ENCODE measurements at places on chromosomes 1 and 21.

GRCh38 chr1:247111700-247112478, 7.7 kb upstream of the ZNF669 start:
- DNase-seq: no peak

DNA sequence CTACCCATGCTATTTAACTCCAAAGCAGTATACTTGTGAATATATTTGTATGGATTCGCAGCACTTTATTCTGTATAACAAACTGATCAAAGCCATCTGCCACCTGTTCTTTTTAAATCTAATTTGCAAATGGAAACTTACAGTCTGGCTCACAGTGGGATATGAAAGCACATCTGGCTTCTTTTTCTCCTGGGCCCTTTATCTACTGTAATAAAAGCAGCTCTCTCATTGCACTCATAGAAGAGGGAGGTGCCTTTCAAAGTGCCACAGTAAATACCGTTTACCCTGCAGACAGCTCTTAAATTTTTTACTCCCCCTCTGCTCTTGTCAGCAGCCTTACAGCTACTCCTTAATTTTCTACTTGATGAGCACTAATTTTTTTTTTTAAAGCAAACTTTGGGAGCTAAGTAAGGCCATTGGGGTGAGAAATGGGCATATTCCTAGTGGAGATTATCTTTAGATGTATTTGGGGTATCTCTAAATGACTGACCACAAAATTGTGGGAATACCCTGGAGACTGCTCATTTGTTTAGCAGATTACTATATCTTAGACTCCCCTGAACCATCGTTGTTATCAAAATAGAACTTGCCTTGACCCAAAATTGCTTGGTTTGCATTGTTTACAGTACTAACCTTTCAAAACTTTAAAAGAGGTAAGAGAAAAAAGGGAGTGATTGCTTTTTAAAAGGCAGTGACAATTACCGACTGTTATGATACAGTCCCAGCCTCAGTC, 110.1 kb downstream of the VPS13D start:
- DNase-seq: no peak

GRCh38 chr1:70465911-70466310, 54.8 kb downstream of the CTH start:
- no peak for DNase-seq

DNA sequence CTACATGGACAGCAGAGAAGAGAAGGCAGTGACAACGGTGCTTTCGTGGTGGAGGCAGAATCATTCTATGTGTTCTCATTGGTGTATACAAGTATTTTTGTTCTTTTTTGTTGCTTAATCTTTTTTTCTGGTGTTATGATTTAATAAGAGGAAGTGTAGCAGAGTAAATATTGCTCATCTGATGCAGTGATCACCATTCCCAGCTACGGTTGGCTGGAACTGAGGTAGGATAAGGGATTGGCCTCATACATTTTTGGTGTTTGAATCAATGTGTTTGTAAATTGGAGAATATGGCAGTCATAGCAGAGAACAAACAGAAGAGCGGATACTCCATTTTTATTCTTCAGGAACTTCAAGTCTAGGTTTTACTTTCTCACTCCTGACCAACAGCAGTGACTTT, 76.6 kb downstream of the UBE2U start:
- no peak for DNase-seq

- DNase-seq: no peak
These were observed 10.3 kb downstream of the NBL1 start for GRCh38 chr1:19654386-19654785.

DNA sequence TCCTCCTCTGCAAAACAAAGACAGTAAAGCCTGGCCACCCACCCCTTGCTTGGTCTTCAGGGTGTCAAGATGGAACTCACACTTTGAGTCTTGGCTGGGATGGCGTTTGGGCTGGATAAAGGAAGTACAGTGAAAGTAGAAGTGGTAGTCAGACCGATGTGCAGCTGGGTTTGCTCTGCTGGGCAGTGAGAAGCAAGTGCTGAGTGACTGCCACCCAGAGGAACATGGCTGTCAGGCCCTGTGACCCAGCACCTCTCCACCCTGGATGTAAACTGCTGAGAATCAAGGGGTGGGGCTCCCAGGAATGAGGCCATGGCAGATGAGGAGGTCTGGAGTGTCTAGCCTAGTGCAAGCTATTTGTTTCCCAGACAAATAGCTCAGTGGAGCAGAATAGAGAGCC, 51.2 kb downstream of the POFUT2 start:
- no peak for DNase-seq

DNA sequence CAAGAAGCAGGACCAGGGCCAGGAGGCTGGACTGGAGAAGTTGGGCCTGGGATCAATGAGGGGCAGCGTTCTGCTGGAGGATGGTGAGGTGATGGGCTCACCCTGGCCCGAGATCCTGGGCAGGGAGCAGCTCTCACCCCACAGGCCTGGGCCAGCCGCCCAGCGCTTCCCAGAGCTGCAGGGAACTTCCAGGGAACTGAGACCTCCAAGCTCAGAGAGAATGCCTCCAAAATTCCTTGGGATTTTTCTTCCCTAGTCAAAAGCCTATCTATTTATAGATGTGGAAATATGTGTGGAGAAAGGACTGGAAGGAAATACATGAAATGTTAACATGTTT, 121.2 kb downstream of the SPSB1 start:
- no peak for DNase-seq

- no peak for DNase-seq
These were observed 128.4 kb downstream of the TGFB2 start for GRCh38 chr1:218473522-218473921.

GRCh38 chr21:38995071-38995669, 188.1 kb downstream of the PSMG1 start:
- no peak for DNase-seq

DNA sequence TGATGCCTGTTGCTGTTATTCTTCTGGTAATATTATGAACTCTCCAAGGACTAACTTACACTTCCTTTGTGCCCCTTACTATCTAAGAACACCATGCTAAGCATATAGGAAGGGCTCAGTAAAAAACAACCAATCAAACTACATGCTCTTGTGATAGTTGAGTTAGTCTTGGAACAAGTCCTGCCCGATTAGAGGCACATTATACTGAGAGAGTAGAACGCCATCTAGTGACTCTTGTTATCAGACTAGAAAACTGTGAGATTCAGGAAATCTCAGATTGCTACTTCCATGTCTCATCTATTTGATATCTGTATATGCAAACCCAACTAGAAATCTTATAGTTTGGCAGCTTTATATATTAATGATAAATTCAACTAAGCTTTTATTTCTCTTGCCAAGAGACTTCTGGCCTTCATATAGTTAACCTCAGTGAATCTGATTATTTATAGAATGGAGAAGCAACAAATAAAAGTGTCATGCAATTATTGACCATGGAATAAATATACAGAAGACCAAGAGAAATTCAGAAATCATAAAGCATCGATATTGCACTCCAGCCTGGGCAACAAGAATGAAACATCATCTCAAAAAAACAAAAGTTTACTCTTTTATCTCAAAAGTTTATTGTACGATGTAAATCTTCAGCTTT, 7.8 kb upstream of the SRRM1 start:
- DNase-seq: no peak

DNA sequence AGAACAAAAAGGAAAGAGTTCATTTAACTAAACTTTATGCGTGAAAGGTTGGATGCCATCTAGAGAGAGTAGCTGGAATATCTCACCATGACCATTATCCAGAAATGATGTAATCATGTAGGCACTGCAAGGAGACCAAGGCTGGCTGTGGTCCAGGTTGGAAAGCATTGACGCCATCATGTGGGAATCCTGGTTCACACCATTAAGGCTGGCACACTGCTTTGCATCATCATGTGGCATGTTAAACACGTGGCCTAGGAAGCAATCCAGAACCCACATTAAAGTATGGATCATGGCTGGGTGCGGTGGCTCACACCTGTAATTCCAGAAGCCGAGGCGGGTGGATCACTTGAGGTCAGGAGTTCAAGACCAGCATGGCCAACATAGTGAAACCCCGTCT, 4.3 kb downstream of the ADAMTS1 start:
- DNase-seq: no peak

- DNase-seq: no peak
These were observed 67.9 kb downstream of the KAZN start for GRCh38 chr1:14666373-14666772.

DNA sequence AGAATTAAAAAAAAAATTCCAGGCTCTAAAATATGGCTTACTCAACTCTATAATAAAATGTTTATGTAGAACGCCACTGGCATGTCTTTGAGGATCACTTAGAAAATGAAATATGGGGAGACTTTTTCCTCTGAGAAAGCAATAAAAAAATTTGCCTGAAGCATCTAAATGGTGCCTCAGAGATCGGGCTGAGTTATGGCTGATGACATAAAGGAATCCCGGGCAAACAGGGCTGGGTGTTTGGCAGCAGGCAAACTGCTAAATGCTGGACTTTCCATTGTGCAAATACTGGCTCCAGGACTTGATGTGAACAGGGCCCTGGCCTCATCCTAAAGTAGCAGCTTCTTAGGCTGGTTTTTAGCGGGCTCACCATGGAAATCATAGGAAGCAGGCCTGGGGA, 44.5 kb upstream of the C1orf87 start:
- no peak for DNase-seq

GRCh38 chr1:212254853-212255363, 30.3 kb upstream of the PPP2R5A start:
- no peak for DNase-seq

DNA sequence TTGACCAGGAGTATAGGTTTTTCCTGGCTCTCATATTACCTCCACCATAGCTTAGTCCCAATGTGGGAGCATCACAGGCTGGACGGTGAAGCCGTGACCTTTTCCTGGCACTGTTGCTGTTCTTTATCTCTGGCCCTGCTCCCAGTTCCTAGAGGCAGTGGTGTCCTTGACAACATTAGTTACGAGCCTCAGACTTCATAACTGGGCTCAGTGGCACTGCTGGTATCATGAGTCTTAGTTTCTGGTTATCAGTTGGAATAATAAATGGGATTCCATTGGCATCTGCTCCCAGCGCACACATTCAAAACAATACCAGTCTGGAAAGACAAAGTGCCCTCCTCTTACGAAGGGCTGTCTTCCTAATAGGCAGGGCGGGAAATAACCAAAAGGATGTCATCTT, 8.0 kb downstream of the RNPEP start:
- DNase-seq: no peak

DNA sequence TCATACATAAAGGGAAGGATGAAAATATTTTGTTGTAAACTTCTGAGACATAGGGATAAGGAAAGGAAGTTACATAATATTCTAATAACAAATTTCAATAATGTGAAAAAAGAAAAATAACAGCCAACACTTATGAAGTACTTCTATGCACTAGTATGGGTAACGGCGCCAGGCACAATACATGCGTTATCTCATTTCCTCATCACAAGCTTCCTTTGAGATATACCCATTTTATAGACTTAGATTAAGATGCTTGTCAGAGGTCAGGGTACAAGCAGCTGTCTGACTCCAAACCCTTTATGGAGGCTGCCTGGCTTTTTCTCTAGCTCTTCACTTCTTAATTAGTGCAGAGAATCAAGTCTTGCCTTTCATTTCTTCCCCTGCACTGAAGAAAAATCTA, 41.3 kb downstream of the TCP10L start:
- no peak for DNase-seq

DNA sequence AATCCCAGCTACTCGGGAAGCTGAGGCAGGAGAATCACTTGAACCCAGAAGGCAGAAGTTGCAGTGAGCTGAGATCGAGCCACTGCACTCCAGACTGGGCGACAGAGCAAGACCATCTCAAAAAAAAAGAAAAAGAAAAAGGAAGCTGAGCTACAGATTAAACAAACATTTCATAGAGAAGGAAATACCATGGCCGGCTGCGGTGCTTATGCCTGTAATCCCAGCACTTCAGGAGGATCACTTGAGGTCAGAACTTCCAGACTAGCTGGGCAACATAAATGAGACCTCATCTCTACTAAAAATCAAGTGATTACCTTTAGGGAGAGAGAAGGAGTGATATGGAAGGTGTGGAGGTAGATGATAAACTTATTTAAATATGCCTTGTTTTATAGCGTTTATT, 14.0 kb upstream of the CFAP126 start:
- DNase-seq: no peak

DNA sequence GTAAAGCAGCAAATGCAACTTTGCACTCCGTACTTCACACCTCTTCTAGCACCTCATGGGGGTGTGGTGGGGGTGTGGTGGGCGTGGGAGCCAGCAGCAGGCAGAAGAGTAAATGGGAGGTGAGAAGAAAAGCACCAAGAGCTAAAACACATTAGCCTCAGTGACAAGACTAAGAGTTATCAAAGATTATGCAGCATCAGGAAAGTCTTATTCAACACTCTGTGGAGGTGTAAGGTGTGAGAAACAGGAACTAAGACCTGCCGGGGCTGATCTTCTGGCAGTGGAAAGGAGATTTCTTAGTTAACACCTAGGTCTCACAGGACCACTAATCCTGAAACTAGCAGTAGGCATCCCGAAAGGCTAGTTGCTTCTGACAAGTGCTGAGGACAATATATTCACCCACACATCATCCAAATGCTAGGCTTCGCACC, 9.9 kb downstream of the TGFBR3 start:
- no peak for DNase-seq

DNA sequence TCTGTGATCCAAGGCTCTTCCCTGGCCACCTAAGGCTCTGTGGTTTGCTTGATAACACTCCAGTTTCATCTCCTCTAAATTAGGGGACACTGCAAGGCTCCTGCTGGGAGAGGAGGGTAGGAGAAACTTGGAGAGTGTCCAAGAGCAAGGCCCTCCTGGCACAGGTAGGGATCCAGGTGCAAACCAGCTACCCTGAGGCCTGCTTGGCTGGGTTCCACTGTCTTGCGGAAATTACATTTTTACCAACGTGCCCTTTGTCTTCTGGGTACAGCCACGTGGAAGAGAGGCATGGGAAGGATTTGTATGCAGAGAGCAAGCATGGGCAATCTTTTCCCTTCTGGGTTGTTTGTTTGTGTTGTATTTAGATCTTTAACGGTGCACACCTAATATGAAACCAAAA, 132.5 kb downstream of the PRDM2 start:
- no peak for DNase-seq

GRCh38 chr1:27517907-27518718, 28.1 kb upstream of the WASF2 start:
- DNase-seq: no peak

GRCh38 chr1:111157431-111157830, 17.4 kb downstream of the CEPT1 start:
- DNase-seq: no peak

DNA sequence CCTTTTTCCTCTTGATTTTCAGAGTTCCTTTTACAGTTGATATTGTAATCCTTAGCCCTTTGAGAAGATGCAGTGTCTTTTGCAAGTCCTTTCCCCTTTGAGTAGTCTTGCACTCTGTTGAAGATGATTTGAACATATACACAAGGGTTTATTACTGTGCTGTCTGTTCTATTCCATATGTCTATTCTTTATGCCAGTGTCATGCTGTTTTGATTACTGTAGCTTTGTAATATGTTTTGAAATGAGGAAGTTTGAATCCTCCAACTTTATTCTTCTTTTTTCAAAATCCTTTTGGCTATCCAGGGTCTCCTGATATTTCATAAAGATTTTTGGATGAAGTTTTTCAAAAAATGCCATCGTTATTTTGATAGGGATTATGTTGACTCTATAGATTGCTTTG, 101.0 kb downstream of the POFUT2 start:
- DNase-seq: no peak

DNA sequence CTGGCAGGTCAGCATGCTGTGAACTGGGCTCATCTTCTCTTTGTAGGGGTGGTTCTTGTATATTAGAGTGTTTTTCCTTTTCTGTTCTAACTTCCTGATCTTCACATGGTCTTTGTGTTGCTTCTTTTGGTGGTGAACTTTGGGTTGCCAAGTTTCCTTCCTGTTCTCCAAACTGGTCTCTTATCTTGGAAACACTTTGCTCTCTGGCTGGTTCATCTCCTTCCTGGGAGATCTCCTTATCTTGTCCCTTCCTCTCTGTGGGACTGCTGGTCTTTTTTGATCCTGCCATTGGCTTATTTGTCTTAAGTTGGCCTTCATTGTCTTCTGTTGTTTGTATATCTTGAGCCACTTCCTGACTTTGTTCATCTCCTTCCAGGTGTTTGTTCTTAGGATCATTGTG, 2.1 kb downstream of the TCHHL1 start:
- no peak for DNase-seq

Measured in esophagus squamous epithelium (tissue), 5 donors.